ENCODE measurements at places on chromosomes 2 and 18.

DNA sequence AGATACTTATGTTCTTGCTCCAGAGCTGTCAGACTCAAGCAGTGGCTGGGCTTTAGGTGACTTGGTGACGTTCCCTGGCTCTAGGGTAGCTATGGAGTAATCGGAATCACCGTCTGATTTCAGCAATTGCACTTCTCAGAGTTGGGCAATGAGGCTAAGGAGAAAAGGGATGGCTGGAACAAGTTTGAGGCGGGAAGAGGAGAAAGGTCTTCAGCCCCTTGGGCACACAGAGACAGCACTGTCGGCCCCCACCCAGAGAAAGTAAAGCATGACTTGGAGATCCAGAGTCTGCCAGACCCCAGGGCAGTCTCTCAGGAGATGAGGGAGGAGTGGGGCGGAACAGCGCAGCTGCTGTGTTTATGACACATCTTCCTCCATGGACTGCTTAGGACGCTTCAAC lies 114.5 kb downstream of the KLHL29 start:
- DNase-seq, result no peak

DNA sequence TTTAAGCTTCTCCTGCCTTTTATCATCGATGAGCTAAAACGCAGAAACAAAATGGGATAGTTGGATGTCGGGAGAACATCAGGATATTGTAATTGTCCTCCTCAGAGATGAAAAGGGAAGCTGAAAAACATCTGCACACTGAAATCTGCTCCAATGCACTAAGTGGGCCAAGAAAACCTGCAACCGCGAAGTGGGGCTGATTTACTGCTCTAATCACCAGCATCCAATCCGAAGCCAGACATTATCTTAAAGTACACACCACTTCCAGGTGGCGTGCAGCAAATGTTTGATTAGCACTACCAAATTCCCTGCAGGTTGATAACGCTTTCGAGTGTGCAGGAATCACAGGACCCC lies 230.3 kb upstream of the SLC14A2 start:
- no peak for DNase-seq

DNA sequence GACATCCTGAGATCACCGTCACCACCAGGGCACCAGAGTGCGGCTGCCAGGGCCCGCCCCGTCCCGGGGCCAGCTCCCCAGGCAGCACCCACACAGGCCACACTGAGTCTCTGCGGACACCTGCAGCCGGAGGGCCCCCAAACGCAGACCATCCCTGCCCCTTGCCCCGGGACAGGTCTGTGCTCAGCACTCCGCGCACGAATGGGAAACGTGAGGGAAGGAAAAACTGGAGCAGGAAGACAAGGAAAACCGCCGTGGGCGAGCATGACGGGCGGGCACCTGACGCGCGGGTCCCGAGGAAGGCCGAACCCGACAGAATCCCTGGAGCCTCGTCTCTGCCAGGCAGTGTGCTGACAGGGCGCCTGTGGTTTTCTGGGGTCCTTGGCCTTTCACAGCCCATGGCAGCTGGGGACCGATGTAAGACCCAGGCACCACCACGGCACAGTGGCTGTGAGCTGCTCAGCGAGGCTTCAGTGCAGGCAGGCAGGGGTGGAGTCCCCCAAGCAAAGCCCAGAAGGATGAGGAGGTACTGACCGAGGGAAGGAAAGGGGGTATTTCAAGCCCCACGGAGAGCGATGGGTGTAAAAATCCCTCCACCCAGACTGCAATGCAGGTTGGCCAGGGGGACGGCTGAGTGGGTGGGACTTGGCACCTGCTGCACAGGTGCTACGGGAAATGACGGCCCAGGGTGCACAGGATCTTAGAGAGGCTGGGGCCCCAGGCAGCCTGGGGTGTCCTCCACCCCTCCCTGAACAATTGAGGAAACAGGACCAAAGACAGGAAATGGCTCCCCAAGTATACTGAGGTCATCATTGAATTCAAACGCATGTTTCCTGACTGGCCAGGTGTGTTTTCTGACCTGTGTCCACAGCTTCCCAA lies 59.0 kb downstream of the PXDN start:
- DNase-seq, result no peak

GRCh38 chr18:74521068-74521725 lies 13.1 kb upstream of the CNDP1 start:
- DNase-seq, result no peak

GRCh38 chr2:53021828-53022227 lies 745.8 kb upstream of the CHAC2 start:
- DNase-seq, result no peak

- peak; percentile 17 for DNase-seq
These were observed 114.3 kb upstream of the MGAT5 start for GRCh38 chr2:134139611-134140010.

GRCh38 chr18:43780782-43781340 lies 503.6 kb upstream of the SYT4 start:
- no peak for DNase-seq

GRCh38 chr2:138516030-138516704 lies 14.6 kb downstream of the SPOPL start:
- no peak for DNase-seq

- no peak for DNase-seq
These were observed 17.4 kb downstream of the CNRIP1 start for GRCh38 chr2:68302281-68302875.

GRCh38 chr18:37499044-37499443 lies 66.6 kb downstream of the CELF4 start:
- DNase-seq, result no peak

DNA sequence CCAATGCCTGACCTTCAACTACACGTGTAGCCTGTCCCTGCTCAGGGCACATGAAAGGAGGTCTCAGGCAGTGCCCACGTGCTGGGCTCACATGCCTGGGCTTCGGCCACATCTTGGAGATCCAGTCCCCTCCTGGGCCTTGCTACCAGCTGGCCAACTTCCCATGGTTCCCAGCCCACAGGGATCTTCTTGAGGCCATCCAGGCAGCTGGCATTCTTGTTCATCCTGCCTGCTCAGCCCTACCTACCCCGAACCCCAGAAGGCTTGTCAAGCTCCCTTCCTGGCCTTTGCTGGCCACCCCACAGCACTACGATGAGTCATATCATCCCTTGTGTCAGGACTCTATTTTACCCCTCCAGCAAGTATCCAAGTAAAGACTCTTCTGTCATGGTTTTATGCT lies 97.1 kb downstream of the ZBTB7C start:
- no peak for DNase-seq

DNA sequence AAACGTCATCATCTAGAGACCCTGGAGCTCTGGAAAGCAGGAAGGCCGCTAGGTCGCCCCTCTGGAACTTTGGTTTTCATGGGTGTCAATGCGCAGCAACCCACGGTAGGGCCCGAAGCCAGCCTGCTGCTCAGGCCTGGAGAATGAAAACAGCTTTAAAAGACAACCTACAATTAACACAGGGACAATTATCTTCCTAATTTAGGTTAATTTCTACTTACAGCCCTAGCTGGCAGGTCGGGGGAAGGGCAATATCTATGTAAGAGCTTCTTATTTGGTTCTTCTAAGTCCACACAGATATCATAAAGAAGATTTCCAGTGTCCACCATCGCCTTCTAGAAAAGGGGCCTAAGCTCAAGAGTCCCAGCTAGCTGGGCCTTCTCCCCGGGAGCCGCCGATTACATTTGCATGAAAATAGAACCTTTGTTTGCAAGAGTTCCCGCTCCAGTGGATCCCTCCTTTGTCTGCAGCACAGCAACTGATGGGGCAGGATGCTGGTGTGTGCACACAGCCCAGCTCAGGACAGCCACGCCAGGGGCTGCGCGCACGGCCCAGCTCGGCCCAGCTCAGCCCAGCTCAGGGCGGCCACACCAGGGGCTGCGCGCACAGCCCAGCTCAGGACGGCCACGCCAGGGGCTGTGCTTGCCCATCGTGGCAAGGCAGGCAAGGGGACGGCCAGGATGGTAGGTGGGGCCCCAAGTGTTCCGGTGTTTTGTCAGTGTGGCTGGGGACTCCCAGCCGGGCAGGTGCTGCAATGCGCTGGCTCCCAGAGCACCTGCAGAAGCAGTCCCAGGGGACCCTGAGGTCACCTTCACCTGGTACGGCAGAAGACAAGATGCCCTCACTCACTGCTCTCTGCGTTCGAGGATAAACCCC lies 109.1 kb downstream of the HDAC4 start:
- no peak for DNase-seq

DNA sequence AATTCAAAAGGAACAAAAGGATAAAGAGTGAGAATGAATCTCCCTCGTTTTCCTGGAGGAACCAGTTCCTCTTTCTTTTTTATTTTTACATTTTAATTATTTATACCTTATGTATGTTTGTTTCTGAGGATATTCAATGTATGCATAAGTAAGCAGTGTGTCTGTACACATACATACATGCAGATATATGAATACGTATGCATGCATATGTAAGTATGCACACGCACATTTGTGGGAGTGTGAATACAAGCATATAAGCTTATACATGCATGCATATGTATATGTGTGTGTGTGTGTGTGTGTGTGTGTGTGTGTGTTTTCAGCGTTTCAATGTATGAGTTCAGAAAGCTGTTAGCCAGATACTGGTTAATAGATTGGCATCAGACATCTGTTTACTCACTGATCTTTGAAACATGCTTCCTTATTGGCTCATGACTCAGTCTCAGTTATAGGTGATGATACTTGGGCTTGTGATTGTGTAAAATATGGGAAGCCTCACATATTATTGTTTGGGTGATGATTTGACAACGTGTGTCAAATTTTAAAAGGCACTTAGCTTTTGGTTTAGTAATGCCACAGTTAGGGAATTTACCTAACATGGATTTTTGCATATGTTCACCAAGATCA lies 279.7 kb upstream of the TRIB2 start:
- DNase-seq, result no peak

- DNase-seq, result no peak
These were observed 143.8 kb upstream of the THUMPD2 start for GRCh38 chr2:39922679-39923405.

GRCh38 chr2:46225150-46225625 lies 72.0 kb upstream of the EPAS1 start:
- no peak for DNase-seq

- peak; percentile 39 for DNase-seq
These were observed 758 bp downstream of the RIF1 start for GRCh38 chr2:151410485-151410834.

- no peak for DNase-seq
These were observed 242.0 kb downstream of the CALCRL start for GRCh38 chr2:187206071-187206470.

GRCh38 chr2:105888625-105889024 lies 143.9 kb downstream of the NCK2 start:
- peak; percentile 74 for DNase-seq

DNA sequence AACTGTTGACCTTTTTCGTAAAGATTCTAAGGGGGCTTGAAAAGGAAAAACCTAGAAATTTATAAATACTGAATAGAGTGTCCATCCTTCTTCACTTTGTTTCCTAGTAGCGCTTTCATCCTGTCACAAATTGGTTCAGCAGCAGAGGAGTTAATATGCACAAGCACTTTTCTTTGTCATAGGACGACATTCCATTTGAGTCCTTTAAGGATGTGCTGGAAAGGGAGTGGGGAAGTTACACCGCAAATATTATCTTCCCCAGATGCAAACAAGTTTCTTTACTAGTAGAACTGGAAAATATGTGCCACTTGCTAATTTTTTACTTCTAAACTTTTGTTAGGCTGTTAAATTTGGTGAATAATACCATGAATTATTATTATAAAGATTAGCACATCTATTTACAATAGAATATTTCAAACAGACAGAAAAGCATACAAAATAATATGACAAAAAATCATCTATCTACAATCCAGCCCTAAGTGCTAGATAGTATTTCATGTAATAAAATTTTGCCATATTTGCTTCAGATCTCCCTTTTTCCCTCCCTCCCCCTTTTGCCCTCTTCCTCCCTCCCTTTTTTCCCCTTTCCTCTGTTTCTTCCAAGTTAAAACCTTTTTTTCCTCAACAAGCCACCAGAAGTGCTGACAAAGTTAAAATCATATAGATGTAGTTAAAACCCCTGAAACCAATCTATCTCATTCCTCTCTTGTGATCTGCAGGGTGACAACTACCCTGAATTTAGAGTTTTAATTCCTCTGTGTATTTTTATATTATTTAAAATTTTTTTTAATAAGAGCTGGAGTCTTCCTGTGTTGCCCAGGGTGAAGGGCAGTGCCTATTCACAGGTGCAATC lies 50.5 kb upstream of the MAP4K3 start:
- DNase-seq, result no peak

DNA sequence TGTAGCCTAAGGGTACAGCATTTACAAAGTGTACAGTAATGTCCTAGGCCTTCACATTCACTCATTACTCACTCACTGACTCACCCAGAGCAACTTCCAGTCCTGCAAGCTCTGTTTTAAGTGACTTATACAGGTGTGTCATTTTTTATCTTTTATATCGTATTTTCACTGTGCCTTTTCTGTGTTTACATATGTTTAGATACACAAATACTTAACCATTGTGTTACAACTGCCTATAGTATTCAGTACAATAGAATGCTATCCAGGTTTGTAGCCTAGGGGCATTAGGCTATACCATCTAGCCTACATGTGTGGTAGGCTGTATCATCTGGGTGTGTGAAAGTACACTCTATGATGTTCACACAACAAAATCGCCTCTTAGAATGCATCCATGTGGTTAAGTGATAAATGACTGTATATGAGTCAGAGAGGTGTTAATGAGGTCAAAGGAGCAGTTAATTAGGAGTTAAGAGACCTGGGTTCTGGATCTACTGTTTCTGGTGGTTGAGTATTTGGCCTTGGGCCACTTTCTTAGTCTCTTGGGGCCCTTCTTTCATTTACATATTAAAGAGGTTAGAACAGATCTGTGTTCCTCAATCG lies 149.1 kb downstream of the GREB1L start:
- peak; percentile 35 for DNase-seq

- DNase-seq, result peak; percentile 74
These were observed 87.0 kb upstream of the SPATS2L start for GRCh38 chr2:200219309-200220113.

- peak; percentile 61 for DNase-seq
These were observed 319.6 kb downstream of the PIK3C3 start for GRCh38 chr18:42274488-42275137.

DNA sequence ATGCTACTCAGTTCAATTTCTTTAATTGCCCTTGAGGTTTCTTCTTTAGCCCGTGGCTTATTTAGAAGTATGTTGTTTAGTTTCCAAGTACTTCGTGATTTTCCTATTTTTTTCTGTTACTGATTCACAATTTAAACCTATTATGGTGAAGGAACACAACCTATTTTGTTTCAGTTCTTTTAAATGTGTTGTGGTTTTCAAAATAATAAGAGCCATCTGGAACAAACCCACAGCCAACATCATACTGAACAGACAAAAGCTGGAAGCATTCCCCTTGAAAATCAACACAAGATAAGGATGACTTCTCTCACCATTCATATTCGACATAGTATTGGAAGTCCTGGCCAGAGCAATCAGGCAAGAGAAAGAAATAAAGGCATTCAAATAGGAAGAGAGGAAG lies 155.2 kb downstream of the GALNT1 start:
- no peak for DNase-seq

GRCh38 chr2:233343171-233343705 lies 11.1 kb upstream of the DGKD start:
- no peak for DNase-seq

- no peak for DNase-seq
These were observed 36.4 kb downstream of the PXDN start for GRCh38 chr2:1707771-1708418.
